ENCODE measurements at places on chromosomes 2 and 18.

GRCh38 chr2:47521666-47522285 lies 118.8 kb downstream of the MSH2 start:
- DNase-seq = no peak

- DNase-seq = no peak
These were observed 408.0 kb downstream of the LRATD1 start for GRCh38 chr2:15040429-15041084.

DNA sequence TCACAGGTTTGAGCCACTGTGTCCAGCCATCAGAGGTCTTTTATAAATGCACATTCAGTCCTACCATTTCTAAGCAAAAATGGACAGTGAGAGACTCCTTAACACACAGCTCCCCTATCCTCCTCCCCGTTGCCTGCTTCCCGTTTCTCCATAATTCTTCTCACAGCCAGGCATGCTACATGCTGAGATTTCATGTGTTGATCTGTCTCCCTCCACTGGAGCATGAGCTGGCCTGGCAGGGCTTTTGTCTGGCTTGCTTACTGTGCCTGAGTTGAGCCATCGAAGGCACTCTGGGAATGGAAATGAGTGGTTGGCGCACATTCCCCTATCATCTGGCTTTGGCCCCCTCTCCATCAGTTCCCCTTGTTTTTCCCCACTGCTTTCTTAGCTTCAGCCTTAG lies 413.5 kb downstream of the PTPRM start:
- DNase-seq = no peak

- no peak for DNase-seq
These were observed 19.4 kb downstream of the MMADHC start for GRCh38 chr2:149568138-149568537.

GRCh38 chr2:212385241-212385640 lies 153.4 kb downstream of the ERBB4 start:
- DNase-seq = no peak
